ENCODE measurements at places on chromosomes 12 and 14.

DNA sequence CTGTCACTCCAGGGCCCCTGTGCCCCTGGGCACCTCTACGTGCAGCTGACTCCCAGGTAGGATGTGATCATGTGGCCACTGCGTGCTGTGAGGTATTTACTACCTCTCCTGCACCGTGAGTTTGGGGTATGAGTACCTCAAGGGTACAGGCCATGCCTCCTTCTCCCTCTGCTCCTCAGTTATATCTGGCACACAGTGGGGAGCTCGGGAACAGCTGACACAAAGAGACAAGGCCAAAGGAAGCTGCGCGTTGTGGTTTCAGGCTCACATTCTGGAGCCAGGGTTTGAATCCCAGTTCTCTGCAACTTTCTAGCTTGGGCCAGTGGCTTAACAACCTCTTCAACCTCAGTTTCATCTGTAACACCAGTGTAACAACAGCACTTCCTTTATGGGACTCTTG lies 7.8 kb upstream of the SLC6A12 start:
- DNase-seq = no peak

- no peak for DNase-seq
Measured at GRCh38 chr12:117158911-117159553, 31.2 kb downstream of the FBXO21 start.

- no peak for DNase-seq
Measured at GRCh38 chr14:88535813-88536212, 19.0 kb downstream of the PTPN21 start.

GRCh38 chr12:22799503-22799902 lies 174.5 kb downstream of the ETNK1 start:
- no peak for DNase-seq

GRCh38 chr14:104953896-104954656 lies 24.1 kb downstream of the AHNAK2 start:
- DNase-seq = no peak

DNA sequence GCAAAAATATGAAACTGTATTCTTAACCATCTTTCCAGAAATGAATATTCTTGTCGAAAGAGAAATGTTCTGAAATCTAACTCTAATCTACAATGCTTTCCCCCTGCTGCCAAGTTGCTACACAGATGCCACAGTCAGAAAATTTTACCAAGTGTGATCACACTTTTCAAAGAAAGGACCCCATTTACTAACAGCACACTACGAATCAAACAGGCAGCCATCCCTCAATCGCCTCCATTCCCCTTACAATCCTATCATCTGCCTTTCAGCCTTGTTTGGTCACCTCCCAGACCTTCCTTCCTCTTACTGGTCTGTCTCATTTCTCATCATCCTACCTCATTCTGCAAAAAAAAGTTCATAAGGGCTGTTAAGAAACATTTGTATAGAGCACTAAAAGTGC lies 190.1 kb downstream of the MED13L start:
- DNase-seq = no peak

- DNase-seq = no peak
Measured at GRCh38 chr14:62303437-62303836, 541.2 kb downstream of the SNAPC1 start.

GRCh38 chr12:46744283-46744682 lies 81.5 kb downstream of the SLC38A4 start:
- DNase-seq = no peak

GRCh38 chr12:121223292-121224285 lies 13.7 kb downstream of the P2RX4 start:
- no peak for DNase-seq

DNA sequence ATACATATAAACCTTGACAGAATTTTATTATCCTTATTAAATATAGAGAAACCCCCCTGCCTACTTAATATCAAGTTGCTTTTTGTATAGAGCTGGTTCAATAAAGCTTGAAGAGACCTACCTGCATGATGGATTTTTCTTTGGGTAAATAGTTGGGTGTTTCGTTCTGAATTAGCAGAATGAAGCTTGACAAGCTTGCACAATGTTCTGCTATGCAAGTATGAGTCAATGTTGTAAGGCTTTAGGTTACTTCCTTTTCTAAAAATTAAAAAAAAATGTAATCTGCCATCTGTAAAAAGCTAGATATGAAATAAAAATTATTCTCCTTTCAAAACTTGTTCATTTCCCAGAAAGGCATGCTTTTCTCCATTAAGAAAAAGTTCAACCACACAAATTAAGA lies 1662.6 kb upstream of the SEL1L start:
- no peak for DNase-seq

DNA sequence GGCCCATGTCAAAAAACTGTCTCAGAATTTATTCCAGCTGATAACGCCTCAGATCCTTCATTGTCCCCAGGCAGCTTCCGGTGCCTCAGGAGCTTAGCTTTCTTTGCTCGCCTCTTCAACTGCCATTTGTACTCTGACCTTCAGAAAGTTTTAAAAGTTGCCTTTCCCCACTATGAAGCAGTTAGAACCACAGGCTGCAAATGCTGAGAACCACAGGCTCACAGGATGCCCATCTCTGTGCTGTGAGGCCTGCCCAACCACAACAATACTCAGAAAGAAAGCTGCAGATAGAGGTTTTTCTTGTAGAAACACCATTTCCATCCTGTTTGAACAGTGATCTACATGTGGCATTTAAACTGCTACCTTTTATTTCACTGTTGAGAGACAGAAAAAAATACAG lies 131.1 kb downstream of the PRKCH start:
- DNase-seq = no peak

GRCh38 chr14:90698379-90698869 lies 117.8 kb downstream of the TTC7B start:
- no peak for DNase-seq

DNA sequence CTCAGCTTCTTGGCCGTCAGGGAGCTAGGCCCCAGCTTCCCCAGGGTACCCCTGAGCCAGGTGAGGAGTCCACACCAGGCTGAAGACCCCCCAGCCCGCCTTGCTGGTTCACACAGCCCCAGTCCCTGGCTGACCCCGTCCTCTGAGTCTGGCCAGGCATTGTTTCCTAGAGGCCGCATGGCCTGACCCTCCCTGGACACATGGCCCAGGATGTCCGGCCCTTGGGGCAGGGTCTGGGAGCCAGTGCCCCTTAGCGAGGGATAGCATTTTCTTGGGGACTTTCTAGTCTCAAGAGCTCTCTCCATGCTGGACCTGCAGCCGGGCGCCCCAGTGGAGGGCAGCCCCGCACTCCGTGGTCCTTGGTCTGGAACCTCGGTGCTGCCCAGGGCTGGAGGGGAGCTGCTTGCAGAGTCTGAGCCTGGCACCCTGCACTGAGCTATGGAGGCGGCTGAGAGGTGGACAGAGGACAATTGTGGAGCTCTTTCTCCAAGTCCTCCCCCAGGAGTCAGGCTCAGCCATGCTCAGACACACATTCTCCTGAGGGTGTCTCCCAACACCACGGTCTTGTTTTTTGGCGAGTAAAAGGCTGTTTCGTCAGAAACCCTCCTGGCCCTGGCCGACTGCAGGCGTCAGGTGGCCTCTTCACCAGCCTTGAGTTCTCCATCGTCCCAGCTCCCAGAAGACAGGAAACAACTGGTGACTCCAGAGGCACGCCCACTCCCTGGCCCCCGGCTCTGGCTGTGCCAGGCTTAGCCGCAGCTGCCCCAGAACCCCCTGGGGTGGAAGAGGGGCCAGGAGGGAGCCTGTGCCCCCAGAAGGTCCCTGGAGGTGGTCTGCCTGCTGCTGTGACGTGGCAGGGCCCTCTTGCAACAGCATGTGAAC lies 17.6 kb upstream of the CRIP2 start:
- DNase-seq = no peak

Measured in activated T-helper 1 cell treated with anti-CD3 and anti-CD28 coated beads, Interleukin-2, amount 50 U/mL, for 16 hours (primary cell).